ENCODE measurements at places on chromosomes 3 and 15.

DNA sequence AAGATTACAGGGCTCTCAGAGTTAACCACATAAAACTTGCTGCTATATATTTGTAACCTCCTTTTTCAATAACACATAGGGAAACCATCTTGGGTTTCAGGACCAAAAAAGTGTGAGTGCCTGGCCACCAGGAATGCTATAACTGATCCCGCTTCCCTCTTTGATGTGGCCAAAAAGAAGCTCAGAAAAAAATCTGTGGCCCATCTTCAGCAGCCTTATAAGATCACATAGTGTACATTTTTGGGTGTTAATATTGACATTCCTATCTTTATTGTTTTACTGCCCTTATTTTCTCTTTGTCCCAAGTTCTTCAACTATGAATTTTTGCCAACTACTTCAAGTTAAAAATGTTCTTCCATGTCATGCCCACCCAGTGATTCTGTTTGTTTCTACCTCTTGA is 102.8 kb downstream of the LIPC start:
- H3K36me3 ChIP-seq, result no peaks in the 10 kb centered on the region
- no peaks in the 10 kb centered on the region for H3K27me3 ChIP-seq
- DNase-seq, result no peak
- no peak overlapping the region for H3K4me3 ChIP-seq

GRCh38 chr15:39922462-39923092 is 2.5 kb upstream of the GPR176 start:
- no peak overlapping the region for H3K27ac ChIP-seq
- H3K4me3 ChIP-seq, result no peak overlapping the region
- H3K4me1 ChIP-seq, result peaks cover 34% of the 10 kb centered on the region
- H3K36me3 ChIP-seq, result peaks cover 3% of the 10 kb centered on the region

GRCh38 chr3:178295292-178295912 is 240.8 kb upstream of the KCNMB2 start:
- H3K27me3 ChIP-seq, result no peaks in the 10 kb centered on the region
- DNase-seq, result no peak
- no peak overlapping the region for H3K4me3 ChIP-seq
- H3K36me3 ChIP-seq, result no peaks in the 10 kb centered on the region
- no peak overlapping the region for H3K27ac ChIP-seq
- H3K4me1 ChIP-seq, result no peaks in the 10 kb centered on the region

DNA sequence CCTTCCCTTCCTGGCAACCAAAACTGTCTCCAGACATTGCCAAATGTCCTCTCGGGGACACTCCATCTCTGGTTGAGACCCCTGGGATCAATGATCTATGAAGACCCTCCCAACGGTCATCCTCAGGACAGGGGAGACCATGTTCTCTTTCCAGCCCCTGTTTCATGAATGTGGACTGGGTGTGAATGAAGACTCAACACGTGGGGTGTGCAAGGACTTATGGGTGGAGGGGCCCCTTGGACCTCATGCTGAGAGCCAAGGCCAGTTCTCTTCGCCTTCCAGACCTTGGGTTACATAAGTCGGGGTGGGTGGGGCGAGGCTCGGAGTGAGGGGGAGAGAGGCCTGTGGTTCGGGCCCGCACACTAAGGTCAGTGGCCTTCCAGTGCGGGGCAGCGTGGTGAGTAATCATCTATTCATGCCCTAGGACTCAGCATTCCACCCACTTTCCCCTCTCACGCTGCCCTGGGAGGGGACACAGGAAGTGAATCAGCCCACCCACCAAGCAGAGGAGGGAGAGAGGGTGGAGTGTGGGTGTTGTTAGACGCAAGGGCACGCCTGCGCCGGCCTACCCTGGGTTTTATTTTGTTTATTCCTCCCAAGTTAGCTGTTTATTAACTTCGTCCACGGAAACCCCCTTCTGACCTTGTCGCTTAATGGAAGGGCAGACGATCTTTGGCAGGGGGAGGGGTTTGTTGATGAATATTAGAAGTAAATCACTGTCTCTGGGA is 6.7 kb downstream of the PAQR5 start:
- H3K27me3 ChIP-seq, result peaks cover 52% of the 10 kb centered on the region
- H3K36me3 ChIP-seq, result no peaks in the 10 kb centered on the region
- H3K27ac ChIP-seq, result no peak overlapping the region
